ENCODE measurements at places on chromosomes 7 and 10.

GRCh38 chr10:132196178-132197113 is 9.7 kb downstream of the DPYSL4 start:
- DNase-seq = no peak

DNA sequence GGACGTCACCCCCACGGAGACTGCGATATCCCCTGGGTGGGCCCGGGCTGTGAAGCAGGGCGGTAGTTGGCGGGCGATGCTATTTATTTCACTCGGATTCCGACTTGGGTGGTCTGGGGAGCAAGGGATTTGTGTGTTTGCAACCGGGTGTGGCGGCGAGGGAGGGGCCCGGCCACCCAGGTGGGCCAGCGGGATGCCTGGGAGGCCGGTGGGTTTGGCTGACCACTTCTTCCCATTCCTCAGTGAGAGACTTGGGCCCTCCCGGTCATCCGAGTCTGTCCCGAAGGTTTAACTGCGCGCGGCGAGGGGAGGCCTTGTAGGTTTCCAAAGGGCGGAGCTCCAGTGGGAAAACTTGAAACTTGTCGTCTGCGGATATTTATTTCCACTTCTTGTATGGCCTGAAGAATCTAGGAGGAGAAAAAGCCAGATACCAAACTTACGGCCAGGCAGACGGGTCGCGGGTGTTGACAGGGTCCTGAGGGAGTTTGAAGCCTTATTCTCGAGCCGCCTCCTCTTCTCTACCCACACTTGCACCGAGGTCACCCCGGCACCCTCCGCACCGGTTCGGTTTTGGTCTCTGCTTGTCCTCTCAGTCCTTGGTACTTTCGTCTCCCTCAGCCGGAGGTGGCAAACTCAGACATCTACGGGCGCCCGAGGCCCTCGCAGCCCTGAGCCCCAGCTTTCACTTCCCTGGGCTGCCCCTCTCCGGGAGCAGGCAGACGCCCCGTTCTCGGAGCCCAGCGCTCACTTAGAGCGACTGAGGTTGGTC is 17.9 kb downstream of the ZNF316 start:
- no peak for DNase-seq

- no peak for DNase-seq
These were observed 5.3 kb upstream of the KLF6 start for GRCh38 chr10:3790272-3790671.

DNA sequence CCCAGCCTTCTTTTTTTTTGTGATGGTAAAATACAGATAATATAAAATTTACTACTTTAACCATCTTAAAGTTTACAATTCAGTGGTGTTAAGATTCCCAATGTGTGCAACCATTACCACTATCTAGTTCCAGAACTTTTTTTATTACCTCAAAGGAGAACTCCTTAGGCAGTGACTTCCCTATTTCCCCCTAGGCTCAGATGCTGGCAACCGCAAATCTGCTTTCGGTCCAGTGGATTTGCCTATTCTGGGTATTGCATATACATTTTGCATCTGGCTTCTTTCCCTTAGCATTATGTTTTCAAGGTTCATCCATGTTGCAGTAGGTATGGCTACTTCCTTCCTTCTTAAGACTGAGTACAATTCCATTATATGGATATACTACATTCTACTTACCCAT is 56.5 kb downstream of the AFAP1L2 start:
- DNase-seq = no peak

- DNase-seq = no peak
These were observed 242.2 kb upstream of the GRB10 start for GRCh38 chr7:51024867-51025266.

DNA sequence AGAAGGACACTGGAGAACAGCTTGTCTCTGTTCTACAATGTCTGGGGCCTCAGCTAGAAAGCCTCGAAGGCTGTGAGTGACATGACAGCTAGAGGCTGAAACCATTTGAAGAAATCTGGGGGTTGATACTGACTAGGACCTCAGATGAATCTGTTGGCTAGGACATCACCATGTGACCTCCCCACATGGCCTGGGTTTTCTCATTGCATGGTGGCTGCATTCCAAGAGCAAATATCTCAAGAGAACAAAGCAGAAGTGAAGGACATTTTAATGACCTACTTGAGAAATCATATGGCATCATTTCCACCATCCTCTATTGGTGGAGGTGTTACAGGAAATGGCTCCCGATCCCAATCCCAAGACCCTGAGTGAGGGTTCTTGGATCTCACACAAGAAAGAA is 450.6 kb upstream of the AUTS2 start:
- no peak for DNase-seq

GRCh38 chr10:119502209-119502608 is 40.3 kb downstream of the RGS10 start:
- DNase-seq = no peak

DNA sequence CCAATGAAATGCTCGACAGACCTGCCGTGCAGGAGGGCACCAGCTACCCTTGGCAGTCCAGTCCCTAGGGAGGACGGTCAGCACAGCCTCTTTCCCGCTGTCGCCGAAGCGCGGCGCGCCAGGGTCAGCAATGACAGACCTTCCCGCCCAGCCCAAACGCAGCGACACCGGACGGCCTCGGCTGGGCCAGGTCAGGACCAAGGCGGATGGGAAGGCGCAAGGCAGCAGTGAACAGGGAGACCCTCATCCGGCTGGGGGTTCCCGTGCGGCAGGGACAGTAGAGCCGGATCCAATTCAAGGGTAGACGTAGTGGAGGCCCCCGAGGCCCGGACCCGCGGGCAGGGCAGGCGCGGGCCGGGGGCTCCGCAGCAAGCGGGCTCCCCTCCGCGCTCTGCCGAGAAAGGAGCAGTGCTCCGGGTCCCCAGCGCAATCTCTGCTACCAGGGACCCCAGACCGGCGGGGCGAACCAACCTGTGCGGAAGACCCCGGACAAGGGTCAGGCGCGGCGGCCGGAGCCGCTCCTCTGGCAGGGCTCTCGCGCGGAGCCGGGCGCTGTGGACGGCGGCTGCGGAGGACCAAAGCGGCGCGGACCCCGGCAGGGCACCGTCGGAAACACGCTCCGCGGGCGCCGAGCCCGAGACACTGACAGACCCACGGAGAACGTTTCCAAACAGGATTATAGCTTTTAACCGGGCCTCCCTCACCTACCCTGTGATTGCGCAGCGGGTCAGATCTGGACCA is at the start of gene SEC31B:
Gene SEC31B, minus strand, starts transcription at position 551 of the 741 bp plus-strand sequence. CDS start 2,909 bp downstream, outside the sequence.
- no peak for DNase-seq

DNA sequence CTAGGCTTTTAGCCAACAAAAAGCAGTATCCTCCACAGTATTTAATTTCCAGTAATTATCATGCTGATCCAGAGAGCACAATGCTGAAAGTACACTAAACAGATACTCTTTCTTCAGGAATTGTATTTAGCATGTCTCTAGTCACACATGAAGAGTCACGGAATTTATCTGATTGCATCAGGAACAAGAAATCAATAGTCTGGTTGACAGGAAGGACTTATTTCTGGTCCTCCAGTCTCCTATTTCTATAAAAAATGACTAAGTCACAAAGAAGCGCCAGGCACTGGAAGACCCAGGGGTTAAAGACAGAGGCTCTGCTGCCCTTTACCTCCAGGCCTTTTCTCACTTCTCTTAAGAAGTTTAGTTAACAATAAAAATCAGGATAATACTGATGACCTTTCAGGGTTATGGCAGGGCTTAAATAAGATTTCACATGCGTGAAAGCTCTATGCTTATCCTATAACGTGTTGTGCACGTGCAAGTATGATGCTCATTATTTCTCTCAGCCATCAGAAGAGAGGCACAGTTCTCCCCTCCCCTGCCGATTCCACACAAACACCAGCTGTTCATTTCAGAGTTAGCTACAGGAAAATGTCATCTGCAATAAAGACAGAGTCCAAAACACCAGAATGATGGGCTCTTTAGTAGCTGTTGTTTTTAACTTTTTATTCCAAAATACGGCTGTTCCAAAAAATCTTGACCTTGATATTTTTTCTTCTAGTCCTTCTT is 36.9 kb downstream of the SLC26A4 start:
- DNase-seq = no peak

- no peak for DNase-seq
These were observed 17.4 kb downstream of the KPNA7 start for GRCh38 chr7:99190359-99191009.

DNA sequence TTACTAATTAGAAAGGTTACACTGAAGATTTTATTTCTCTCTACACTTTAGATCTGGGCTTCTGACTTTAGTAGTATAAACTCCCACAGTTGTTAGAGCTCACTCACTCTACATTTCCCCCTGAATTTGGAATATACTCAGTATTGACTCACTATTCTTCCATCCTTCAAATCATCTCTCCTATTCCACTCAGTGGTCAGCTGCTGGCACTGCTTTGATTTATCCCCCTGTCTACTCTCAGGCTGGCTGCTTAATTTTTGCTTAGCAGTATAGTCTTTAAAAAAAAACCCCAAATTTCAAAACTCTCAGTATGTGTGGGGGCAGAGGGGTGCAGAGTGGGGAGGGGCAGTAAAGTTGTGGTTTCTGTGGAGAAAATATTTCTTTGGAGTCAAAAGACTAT is 68.9 kb downstream of the CDK6 start:
- DNase-seq = peak; percentile 54

DNA sequence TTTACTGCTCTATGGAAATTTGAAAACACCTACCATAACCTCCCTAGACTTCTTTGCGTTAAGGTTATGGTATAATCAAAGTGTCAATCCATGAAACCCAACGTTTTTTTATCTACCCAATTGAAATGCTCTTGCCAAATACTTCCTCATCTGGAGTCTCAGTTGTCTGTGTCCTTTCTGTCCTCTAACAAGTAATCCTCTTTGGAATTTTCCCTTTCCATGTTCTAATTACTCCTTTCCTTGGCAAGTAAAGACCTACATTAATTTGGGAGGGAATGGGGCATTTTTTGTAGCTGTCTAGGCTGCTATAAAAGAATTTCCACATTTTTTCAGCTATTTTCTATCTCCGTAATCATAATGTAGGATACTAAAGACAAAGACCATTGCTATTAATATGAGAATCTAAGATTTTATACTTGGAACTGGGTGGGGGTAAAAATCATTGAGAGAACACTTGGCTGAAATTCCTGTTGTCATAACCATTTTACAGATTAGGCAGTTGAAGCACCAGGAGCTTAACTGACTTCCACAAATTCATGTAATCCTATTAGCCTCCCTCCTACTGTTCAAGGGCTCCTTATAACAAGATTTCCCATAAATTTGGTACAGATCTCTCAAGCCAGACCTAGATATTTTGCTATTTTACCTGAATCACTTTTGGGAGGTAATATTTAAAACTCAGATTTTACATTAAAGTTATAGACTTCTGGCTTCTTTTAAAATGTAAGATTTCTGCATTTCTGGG is 1307.6 kb downstream of the XPNPEP1 start:
- DNase-seq = no peak

- DNase-seq = no peak
These were observed 270.3 kb upstream of the AOAH start for GRCh38 chr7:36994456-36995112.

- DNase-seq = peak; percentile 57
These were observed 477.7 kb downstream of the TNS3 start for GRCh38 chr7:47104206-47104549.

- no peak for DNase-seq
These were observed at the start of gene PWWP2B for GRCh38 chr10:132397036-132397541. Gene PWWP2B (plus strand): TSS chr10:132397200. CDS start chr10:132397227, 27 bp downstream.

GRCh38 chr7:2921653-2922347 is 77.7 kb upstream of the GNA12 start:
- peak; percentile 6 for DNase-seq

GRCh38 chr7:155652156-155653114 is 8.0 kb downstream of the RBM33 start:
- DNase-seq = no peak

DNA sequence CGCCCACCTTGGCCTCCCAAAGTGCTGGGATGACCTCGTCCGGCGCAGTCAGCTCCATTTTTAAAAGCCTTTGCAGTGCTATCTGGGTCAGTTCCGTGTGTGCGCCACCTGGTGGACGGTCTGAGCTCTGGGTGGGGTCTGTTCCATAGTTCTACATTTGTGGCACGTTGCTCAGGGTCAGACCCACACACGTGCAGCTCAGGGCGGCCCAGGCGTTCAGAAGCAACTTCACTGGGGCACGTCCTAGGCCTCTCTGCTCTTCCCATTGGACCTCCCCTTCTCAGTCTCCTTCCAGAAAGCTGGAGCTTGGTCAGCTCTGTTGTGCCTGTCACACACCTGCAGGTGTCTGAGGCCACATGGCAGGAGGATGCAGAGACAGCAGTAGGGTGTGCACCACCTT is 137.9 kb downstream of the DNAJB6 start:
- DNase-seq = no peak

- DNase-seq = no peak
These were observed 272 bp upstream of the GJC3 start for GRCh38 chr7:99929730-99930053.

DNA sequence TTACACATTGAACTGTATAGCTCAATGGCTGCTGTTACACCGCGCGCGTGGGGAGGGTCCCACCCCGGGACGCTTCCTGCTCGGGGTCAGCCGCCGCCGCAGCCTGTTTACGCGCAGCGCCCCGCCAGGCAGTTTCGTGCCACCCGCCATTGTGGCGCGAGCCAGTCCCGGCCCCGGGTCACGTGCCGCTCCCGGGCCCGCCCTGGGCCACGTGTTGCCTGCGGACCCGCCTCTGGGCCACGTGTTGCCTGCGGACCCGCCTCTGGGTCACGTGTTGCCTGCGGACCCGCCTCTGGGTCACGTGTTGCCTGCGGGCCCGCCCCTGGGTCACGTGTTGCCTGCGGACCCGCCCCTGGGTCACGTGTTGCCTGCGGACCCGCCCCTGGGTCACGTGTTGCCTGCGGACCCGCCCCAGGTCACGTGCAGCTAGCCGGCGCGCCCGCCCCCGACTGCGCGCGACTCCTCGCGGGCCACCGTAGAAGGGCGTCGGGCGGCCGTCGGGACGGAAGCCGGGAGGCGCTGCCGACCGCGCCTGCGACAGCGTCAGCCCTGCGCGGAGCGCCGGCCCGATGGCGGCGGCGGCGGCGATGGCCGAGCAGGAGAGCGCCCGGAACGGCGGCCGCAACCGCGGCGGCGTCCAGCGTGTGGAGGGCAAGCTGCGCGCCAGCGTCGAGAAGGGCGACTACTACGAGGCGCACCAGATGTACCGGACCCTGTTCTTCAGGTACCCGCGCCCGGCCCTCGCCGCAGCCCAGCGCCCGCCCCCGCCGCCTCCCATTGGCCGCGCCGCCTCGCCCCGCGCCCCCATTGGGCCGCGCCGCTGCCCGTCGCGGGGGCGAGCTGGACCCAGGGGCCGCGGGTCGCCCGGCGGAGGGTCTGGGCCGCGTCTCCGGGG is at the start of gene GET4:
Gene GET4, plus strand, starts transcription at position 478 of the 895 bp plus-strand sequence. Its CDS starts 92 bp downstream, at position 570.
- peak; percentile 98 for DNase-seq
